ENCODE measurements at places on chromosomes 1 and 21.
A peak's percentile ranks its signal among the peaks of the same experiment; 100 is the strongest.

DNA sequence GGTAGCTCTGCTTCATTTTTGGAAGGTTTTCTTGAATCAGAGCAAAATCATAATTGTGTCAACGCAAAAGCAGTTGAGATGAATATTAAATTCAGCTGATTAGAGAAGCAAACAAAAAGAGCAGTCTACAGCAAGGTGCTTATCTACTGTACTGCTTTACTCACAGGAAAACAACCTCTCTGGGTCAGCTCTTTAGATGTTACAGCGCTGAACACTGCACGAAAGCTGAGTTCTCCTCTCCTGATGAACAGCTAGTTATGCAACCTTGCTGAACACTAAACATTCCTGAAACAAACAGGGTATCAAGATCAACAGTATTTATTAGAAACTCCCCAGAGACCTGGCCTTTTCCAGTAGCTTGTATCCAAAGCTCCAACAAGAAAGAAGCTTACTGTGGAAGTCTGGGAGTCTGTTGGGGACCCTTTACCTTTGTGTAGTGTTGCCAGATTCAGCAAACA is 41.3 kb downstream of the TBCE start:
- DNase-seq, result no peak

DNA sequence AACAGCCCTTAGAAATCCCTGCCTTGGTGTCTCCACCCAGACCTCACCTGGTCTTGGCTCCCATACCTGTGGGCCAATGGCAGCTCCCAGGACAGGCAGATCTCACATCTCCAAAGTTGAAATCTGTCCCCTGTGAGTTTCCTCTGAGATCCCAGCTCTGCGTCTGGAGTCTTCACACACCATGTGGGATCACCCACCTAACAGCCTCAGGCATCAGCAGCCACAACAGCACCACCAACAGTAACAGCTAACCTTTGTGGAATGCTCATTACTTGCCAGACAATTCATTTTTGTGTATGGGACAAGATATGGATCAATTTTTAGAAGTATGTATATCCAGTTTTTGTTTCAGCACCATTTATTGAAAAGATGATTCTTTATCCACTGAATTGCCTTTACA is 523.2 kb downstream of the MATN1 start:
- no peak for DNase-seq

GRCh38 chr21:43300496-43301408 is 126.2 kb downstream of the SIK1 start:
- DNase-seq, result no peak

DNA sequence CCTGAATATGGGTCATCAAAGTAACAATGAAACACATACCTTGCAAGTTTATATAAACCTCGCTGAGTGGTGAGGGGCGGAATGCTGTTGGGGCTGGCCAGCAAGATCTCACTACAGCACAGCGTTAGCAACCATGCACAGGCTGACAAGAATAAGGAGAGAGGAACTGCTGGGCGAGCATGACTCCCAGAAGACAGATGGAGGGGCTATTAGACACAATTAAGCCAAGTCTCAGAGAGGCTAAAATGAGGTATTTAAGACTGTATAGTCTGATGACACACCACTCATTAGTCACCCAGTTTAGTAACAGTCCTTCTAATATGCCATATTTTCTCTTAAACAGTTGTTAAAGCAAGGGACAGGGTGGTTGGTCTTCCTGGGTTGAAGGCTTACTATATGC is 340.2 kb upstream of the NR5A2 start:
- no peak for DNase-seq

- peak; percentile 69 for DNase-seq
These were observed 40.8 kb downstream of the KIAA1614 start for GRCh38 chr1:180953291-180954004.

DNA sequence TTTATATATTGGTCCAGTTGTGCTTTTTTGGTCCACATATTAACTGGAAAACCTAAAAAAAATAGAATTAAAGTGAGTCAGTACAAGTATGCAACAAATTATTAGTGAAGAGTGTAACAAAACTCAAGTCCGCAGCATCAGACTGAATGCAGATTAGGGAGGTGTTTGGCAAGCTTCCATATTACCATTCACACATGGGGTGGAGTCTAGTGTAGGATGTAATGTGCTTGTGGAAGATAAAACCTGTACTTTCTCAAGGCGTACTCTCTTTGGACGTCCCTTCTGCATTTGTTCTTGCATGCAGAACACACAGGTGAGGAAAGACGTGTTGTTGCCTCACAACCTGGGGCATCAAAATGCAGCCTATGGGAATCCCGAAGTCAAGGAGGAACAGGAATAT is 668.7 kb downstream of the MRPL39 start:
- DNase-seq, result no peak
